ENCODE measurements at places on chromosomes 5 and 9. TPM values are rescaled to one million over a fixed set of nuclear protein-coding genes. Genes with fewer than 3 reads are reported as not detected.

FOXD4L4 gene
- total RNA-seq: 0.11 TPM

ZNG1E gene
- total RNA-seq: 56.0 TPM

CCDC180 gene
- total RNA-seq: 1.3 TPM

SREK1 gene
- total RNA-seq: 61.3 TPM

PLPP7 gene
- total RNA-seq: 0.30 TPM

LHX3 gene
- not detected for total RNA-seq

ALDOB gene
- not detected for total RNA-seq

RUSC2 gene
- 6.5 TPM for total RNA-seq

GRCh38 chr9:16628413-16628812, 242.1 kb downstream of the BNC2 start:
- no peak for DNase-seq

GRCh38 chr9:115099901-115100300, 18.1 kb downstream of the TNC start:
- no peak for DNase-seq

- DNase-seq: no peak
Observed at GRCh38 chr5:61304590-61305381, 27.3 kb upstream of the ZSWIM6 start.

DNA sequence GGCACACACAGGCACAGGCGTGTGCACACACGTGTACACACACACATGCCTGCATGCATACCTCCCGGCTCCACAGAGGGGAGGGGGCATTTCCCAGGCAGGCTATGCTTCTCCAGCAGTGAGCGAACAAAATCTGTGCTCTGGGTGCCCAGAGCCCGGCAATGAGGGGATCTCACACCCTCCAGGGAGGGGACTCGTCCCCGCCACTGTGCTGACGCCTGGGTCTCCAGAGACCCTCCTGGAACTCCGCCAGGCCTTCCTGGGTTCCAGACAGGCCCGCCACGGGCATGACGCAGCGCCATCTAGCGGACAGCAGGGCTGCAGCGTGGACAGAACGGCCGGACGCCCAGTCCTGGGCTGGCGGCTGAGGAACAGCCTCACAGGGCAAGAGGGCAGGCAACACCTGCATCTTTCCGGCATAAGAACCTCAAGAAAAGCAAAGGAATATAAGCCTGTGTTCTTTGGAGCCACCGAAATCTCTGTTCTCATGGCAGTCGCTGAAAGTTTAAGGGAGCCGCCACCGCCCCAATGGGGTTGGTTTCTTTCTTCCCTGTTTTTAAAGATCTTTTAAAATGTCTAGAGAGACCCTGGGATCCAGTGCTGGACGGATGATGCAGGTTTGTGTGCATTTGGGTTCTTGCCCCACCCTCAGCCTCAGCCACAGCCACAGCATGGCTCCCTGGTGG, 135.6 kb upstream of the PPP1R26 start:
- DNase-seq: peak; percentile 76

DNA sequence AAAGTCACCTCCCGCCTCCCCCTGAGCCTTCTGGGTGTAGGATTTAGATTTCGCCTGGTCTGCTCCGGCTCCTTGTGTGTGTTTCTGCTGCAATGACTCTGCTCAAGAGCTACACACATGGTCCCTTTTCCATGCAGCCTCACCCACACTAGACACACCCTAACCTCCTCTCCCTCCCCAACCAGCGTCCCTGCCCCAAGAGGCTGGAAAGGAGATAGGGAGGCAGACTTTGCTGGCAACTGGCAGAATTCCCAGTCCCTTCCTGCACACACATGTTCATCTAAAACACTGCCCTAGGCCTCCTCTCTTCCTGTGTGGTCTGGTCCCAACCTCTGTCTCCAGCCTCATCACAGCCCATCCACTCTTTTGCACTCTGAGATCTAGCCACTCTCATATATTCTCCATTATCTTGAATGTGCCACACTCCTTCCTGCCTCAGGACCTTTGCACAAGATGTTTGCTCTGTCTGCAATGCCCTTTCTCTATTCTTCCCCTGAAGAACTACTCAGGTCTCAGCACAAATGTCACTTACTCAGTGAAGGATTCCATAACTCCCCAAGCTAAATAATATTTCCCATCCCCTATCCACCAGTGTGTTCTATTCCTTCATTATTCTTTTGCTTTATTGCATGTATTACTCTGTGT, 253.8 kb downstream of the CDK5RAP2 start:
- no peak for DNase-seq

DNA sequence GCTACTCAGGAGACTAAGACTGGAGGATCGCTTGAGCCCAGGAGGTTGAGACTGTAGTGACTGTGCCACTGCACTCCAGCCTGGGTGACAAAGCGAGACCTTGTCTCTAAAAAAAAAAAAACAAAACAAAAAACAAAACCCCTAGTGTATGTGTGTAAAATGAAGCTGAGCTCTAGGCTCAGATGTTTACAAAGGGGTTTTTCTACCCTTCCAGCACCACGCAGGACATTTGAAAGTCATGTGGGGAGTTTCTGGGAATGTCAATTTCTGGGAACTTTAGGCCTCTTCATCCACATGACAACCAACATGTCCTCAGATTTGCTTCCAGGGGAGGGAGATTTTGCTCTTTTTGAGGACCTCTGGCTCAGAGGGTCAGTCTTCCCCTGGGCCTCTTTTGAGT, 42.4 kb upstream of the AIF1L start:
- no peak for DNase-seq

- DNase-seq: no peak
Observed at GRCh38 chr5:120435129-120435528, 29.0 kb upstream of the PRR16 start.

GRCh38 chr5:1437226-1437829, 7.9 kb downstream of the SLC6A3 start:
- DNase-seq: no peak

DNA sequence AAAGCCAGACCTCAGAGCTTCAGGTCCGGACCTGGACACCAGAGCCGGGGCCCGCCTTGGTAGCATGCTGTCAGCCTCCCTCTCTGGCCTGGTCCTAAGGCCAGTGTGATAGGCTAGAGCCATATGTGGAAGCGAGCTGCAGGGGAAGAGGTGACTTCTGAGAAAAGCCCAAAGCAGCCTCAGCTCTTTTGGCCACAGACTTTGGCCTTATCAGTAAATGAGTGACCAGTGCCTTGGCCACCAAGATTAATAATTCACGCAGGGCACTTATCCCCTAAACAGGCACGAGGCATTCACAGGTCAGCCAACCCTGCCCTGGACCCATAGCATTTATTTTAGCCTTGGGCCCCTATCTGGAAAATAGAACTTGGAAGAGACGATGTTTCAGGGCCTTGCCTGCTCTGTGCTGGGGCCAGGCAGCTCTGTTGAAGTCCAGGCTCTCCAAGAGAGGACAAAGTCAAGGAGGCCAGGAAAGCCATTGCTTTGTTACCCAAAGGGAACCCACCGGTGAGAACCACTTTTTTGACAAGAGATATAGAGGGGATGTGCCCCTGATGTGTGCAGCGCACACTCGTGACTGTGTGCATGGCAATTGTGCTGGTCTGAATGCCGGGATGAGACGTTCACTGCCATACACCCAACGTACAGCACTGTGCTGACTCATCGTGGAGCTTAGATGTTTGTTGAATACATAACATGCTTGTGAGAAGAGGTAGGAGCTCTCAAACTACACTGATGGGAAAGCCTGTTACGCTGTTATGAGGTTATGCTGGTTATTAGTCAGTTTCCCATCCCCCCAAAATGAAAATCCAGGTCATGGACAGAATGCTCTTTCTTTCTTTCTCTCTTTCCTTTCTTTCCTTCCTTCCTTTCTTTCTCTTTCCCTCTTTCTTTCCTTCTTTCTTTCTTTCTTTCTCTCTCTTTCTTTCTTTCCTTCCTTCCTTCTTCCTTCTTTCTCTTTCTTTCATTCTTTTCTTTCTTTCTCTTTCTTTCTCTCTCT, 5.0 kb upstream of the SLC34A1 start:
- peak; percentile 74 for DNase-seq

- no peak for DNase-seq
Observed at GRCh38 chr9:134585746-134586706, 55.6 kb upstream of the COL5A1 start.

GRCh38 chr5:137217599-137218200, 281.4 kb downstream of the SPOCK1 start:
- no peak for DNase-seq

- no peak for DNase-seq
Observed at GRCh38 chr5:171607863-171608262, 177.8 kb upstream of the SMIM23 start.

GRCh38 chr5:43609752-43610151, 6.8 kb downstream of the NNT start:
- DNase-seq: no peak

GRCh38 chr5:177493795-177494345, 3.5 kb downstream of the PDLIM7 start:
- no peak for DNase-seq

DNA sequence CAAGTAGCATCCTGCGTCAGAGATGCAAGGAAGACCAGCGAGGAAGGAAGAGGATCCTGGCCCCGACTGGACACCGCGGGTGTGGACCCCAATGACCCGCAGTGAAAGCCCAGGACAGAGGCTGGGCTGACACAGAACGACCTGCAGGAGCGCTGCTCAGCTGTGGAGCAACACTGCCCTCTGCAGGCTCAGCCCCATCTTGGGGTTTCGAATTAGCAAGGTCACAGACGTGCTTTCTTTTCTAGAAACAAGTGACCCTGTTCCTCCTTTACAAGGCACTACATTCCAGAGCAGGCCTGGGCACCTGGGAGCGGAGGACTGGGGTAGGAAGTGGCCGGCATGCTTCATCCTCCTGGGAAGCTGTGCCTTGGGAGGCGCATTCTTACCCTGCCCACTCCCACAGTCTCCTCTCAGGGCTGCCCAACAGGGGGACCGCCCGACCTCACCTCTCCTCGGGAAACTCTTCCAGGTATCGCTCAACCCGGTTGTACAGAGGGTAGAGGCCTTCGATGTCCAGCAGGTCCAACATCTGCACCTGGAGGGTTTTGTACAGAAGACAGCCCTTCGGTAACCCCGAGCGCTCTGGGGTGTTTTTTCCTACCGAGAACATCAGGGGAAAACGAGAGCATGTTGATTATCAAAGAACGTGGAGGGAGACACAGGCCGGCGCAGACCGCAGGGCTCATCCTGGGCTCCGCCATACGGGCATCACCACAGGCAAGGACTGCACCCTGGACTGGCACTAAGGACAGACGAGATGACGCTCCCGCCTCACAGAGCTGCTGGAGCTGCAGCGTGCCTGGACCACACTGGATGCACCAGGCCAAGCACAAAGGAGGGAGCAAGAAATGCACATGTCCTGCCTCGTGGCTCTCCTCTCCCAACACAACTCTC, 35.0 kb downstream of the IPPK start:
- DNase-seq: peak; percentile 83

DNA sequence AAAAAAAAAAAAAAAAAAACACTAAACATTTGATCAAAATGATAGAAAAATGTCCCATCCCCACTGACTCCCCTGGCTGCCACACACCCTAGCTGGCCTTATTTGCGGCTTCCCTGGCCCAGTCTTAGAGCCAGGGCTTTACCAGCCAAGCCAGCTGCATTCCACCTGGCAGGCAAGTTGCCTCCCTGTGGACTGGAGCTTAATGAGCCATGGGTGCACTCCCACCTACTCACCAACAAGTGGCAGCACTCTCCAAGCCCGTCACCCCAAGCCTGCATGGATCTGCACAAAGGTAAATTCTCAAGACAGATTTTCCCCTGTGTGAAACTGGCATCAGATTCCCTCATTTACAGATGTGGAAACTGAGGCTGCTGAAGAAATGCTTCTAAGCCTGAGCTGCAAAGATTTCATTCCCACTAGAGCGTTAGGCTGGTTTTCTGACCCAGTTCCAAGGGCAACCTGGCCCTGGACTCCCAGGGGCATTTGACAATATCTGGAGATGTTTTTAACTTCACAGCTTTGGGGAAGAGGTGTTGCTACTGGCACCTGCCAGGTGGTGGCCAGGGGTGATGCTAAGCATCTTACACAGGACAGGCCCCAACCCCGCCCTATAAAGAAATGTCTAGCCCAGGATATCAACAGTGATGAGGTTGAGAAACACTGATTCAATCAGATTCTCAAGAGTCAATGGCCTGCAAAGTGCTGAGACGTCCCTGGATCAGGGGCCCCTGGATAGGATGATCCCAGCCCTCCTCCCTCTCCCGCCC, 21.9 kb upstream of the VDAC1 start:
- peak; percentile 75 for DNase-seq

DNA sequence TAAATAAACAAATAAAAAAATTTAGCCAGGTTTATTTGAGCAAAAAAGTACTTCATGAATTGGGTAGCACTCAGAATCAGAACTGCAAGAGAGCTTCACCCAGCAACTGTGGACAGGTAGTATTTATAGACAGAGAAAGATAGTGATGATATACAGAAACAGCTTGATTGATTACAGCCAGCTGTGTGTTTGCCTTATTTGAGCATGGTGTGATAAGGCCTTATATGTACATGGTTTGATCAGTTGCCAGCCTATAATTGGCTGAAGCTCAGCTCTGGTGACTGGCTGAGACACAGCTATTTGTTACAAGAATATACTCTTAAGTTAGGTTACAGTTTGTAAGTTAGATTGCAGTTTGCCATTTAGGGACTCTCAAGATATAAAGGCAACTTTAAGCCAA, 34.3 kb upstream of the ARL15 start:
- no peak for DNase-seq

DNA sequence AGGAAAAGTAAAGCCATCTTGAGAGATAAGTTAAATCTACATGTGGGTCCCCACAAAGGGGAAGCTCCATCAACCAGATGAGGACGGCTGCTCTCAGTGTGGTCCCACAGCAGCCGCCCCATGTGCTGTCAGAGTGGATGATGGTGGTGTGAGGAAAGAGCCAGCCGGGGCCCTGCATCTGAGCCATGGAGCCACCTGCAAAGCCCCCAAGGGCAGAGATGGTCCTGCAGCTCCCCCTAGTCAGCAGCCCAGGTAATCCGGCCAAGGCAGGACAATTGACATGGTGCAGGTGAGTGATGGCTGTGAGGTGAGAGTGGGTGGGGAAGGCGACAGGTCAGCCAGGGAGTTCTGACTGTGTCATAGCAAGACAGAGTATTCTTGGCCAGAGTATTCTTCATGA, 458.8 kb downstream of the ICE1 start:
- DNase-seq: no peak

GRCh38 chr5:177484902-177485549, 11.6 kb upstream of the DBN1 start:
- DNase-seq: no peak

DNA sequence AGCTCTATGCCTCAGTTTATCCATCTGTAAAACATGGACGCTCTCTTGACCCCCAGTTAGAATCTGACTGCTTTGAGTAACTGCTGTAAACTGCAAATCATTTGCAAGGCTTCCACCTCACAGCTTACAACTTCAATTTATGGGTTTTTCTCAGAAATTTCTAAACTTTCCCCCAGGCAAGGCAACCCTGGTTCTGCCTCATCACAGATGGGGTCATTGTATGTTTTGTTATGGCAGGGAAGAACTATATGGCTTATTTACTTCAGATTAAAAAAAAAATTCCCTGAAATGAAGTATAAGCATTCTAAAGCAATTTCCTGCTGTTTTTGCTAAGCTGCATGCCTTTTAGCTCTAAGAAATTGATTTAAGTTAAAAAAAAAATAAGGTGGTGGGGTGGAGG, 60.0 kb downstream of the TMEM215 start:
- DNase-seq: no peak

GRCh38 chr9:134590240-134591081, 51.1 kb upstream of the COL5A1 start:
- no peak for DNase-seq

- no peak for DNase-seq
Observed at GRCh38 chr9:82679472-82679871, 383.5 kb downstream of the RASEF start.

- DNase-seq: no peak
Observed at GRCh38 chr5:168168978-168169698, 122.3 kb upstream of the WWC1 start.
